Activated T-cell treated with anti-CD3 and anti-CD28 coated beads, Interleukin-2, amount 50 U/mL, for 24 hours (primary cell): ENCODE measurements at places on chromosomes 5 and 9.

- no peak for DNase-seq
Observed at GRCh38 chr9:132943651-132944293, 644 bp downstream of the TSC1 start.

- no peak for DNase-seq
Observed at GRCh38 chr5:125612776-125613175, 810.4 kb upstream of the GRAMD2B start.

DNA sequence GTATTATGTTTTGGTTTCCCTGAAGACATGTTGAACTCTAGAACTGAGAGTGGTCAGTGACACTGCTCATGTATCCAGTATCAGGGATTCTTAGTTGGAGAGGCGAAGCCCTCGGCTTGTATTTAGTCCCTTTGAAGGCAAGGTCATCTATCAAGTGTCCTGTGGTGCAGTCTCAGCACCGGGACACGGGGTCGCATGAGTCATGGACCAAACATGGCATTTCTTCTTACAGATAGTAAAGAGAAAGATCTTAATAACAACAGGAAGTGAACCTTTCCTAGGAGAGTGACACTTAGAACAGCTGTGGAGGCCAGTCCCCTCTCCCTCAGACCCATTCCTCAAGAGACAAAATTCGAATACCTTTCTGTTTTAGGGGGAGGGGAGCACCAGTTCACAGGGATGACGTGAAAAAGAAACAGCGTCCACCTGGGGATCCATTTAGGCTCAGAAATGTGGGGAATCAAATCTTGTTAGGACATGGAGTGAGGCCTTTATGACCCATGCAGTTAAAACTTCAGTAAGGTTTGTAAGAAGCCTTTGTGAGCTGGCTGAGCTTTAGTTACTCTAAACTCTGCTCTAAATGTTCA, 86.5 kb downstream of the ADGRV1 start:
- no peak for DNase-seq

DNA sequence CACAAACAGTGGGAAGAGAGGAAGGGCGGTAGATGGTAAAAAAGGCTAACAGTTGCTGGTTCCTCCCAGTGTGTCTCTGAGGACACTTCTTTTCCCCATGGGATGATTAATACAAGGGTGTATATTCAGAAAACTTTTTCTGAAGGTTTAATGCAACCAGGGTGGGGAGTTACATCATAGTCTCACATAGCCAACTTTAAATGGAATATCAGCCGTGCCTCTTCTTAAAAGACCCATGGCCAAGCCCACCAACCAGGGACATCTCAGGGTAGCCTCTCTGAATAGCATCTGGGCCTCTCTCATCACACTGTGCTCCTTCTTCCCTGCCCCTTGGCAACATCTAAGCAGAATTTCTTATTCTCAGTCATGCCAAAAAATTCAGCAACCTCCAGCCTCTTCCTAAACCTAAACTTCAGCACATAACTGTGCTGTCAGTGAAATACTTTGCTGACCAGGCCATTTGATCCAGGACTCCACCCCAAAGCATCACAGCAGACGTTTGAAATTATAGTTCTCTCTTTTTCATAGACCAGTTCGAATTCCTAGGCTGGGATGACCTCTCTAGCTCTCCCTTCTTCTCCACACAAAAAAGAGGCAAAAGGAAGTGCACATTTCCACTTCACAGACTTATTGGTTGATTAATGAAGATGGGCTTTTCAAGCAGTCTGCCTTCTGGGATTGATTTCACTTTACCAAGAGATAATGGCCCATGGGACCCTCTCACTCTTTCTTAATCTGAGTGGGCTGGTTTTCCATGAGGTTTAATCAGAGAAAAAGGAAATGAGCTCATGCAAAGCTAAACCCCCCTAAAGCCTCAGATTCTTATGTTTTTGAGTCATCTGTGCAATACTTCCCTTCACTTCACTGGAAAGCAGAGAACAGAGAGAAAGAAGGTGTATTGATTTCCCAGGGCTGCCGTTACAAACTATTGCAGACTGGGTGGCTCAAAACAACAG, 85.1 kb upstream of the RAI14 start:
- no peak for DNase-seq

GRCh38 chr5:93406971-93407401, 174.0 kb downstream of the NR2F1-AS1 start:
- DNase-seq: no peak

GRCh38 chr5:116765441-116765840, 190.8 kb upstream of the SEMA6A start:
- DNase-seq: no peak
